ENCODE measurements at places on chromosomes 13 and 19.

GRCh38 chr13:99250982-99251825 lies 7.0 kb downstream of the GPR18 start:
- no peak for DNase-seq

DNA sequence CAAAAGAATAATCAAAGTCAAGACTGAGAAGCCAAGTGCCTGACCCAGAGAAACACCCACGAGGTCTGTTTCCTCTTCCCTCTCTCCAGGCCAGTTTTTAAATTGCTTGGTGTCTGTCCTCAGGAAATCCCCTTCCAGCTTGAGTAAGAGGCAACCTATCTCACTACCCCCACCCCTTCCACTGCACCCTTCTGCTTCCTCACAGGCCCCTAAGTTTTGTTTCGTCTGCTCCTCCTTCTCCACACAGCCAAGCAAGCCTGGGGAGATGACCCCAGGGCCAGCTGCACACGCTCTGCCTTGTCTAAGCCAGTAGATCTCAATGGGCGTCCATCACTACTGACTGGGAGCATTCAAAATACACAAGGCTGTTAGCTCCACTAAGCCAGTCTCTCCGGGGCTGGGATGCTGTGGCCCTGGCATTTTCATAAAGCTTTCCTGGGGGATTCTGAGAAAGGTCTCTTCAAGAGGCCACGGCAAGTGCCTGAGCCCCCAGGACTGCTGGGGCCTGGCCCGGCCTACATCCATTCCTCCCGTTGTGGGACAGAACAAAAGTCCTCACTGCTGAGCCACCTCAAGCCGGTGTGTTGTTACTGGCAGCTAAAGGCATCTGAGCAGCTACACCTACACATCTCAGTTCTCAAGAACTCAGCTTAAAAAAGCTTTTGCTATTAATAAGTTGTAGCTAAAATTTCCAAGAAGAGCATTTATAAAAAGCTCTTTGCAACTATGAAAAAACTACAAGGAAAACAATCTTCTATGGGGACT lies 14.9 kb upstream of the IL4I1 start:
- no peak for DNase-seq

GRCh38 chr13:66375756-66376155 lies 854.4 kb downstream of the PCDH9 start:
- no peak for DNase-seq

GRCh38 chr13:85091631-85092234 lies 707.5 kb downstream of the SLITRK6 start:
- DNase-seq = no peak

DNA sequence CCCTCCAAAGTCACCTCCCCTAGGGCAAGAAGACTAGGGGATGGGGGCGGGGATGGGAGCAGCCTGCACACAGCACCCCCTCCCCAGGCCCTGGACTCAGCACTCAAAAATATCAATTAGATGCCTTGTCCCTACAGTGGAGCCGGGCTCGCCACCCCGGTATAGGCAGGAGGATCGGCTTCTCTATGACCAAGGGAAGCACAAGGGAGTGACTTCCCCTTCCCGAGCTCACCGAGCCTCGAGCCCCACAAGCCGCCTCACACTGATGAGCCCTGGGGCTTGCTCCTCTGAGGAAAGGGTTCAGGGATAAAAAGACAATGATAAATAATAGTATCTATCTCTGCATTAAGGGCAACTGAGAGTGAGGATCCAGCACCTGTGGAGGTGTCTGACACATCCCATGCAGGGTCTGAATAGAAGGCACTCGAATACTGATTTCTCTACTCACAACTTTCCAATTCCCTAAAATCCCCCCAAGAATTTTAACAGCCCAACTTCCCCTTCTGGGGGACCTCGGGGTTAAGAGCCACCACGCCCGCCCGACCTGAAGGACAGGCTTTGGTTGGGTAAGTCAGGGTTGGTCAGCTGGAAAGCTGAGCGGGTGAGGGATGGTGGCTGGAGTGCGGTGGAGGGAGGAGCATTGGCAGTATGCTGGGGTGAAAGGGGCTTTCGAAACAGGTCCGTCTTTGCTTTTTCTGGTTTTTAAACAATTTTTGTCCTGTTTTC lies 51.3 kb downstream of the STK24 start:
- no peak for DNase-seq

DNA sequence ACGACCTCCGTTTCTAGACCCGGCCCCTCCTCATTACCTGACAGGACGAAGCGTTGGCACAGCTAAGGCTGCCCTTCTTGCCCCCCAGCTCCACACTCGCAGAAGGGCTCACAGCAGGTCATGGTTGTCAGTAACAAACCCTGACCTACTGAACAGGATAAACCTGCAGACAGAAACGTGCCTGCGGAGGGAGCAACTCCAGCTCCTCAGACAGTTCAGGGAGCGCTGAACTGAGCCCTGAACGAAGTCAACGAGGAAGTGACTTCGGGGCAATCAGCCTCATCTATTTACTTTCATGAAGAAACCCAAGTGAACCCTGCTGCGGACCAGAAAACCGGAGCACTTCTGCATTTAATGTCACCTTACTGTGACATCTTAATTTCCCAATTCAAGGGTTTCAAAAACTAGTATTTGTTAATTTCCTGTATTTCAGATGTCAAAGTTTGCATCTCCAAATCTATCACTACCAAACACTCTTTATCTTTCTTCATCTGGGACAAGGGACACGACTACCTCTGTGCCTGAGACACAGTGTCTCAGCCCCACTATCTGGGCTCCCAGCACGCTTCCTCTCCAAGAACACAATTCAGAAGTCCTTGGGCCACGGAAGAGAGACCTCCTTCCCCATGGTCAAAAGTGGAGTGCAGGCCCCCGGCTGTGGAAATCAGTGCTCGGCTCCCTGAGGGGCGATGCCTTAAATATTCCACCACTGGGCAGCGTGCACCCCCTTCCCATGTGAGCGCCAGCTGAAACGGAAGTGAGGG lies 40.2 kb downstream of the CARS2 start:
- no peak for DNase-seq

Data from hepatocyte (in vitro differentiated cells).